ENCODE measurements at places on chromosomes 2 and 18.

DNA sequence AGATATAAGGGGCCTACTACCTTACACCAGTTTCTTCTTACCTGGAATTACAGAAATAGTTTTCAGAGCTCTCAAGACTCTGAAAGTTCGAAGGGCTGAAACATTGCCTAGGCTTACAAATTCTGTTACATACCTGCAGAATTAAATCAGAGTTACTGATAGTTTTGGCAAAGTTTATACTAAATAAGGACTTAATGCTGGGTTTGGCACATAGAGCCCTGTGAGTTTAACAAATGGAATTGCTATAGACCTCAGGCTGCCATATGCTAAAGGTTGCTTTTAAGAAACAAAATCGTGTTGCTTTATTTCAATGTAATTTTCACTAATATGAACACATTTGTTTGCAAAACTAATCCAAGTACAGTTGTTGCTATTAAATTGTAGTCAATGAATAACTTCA, 40.1 kb downstream of the SCN3A start:
- no peak for DNase-seq

GRCh38 chr2:64491426-64491825, 32.7 kb upstream of the AFTPH start:
- no peak for DNase-seq

- peak; percentile 41 for DNase-seq
Measured at GRCh38 chr2:160406591-160407392, 86.8 kb downstream of the RBMS1 start.

DNA sequence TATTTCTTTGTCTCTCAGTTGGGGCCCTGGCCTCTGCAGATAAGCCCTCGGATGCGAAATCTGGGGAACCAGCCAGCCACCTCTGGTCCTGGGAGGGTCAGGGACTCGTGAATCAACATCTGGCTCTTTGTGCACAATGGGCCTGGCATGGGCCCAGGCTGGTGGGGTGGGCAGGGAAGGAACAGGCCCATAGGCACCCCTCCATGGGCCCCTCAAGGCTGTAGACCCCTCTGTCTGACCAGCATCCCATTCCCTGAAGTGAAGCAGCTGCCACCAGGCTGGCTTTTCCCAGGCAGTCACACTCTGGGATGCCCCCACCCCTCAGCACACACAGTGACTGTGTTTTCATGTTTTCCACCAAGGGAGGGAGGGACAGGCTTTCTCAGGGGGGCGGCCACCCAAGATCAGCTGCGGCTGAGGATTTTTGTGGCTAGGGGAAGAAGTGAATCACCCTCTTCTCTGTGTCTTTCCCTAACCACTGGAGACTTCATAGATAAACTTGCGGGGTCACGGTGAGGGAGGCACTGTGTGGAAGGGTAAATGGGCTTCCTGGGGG, 166.0 kb downstream of the AGAP1 start:
- no peak for DNase-seq

- no peak for DNase-seq
Measured at GRCh38 chr2:67646714-67647333, 249.7 kb downstream of the ETAA1 start.

DNA sequence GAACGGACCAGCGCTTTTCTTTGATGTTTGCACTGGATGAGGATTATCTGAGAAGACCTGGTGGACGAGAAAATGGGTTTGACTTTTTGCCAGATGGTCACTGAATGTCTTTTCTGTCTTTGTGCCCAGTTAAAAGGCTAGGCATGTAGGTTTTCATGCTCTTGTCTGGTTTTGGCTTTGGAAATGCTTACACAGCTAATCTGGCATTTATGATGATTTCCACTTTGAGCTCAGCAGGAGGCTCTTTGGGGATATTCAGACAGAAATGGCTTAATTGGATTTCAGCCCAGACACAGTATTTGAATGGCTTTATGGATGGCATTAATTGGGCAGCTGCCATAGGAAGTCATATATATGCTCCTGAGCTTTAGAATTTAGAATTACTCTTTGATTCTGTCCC, 59.6 kb downstream of the NCK2 start:
- no peak for DNase-seq

DNA sequence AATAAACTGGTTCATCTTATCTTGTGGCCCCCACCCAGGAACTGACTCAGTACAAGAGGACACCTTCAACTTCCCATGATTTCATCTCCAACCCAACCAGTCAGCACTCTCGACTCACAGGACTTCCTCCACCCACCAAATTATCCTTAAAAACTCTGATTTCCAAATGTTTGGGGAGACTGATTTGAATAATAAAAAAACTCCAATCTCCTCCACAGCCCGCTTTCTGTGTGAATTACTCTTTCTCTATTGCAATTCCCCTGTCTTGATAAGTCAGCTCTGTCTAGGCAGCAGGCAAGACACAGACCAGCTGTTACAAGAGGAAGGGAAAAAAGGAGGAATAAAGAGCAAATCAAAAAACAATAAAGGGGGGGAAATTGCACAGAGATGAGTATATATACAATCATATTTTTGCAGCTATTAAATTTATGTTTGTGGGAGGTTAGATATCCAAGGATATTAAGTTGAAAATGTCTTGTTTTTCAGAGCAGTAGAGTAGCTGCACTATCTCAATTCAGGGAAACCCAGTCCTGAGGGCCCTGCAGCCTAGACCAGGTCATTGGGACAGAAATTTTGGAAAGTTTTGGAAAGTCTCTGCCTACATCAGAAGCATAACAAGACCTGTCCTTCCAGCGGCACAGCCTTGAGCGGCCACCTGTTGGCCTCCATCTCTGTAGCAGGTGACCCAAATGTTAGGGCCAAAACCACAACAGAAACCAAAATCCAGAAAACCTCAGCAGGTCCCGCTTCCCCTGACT, 32.8 kb upstream of the SIGLEC15 start:
- DNase-seq: no peak

DNA sequence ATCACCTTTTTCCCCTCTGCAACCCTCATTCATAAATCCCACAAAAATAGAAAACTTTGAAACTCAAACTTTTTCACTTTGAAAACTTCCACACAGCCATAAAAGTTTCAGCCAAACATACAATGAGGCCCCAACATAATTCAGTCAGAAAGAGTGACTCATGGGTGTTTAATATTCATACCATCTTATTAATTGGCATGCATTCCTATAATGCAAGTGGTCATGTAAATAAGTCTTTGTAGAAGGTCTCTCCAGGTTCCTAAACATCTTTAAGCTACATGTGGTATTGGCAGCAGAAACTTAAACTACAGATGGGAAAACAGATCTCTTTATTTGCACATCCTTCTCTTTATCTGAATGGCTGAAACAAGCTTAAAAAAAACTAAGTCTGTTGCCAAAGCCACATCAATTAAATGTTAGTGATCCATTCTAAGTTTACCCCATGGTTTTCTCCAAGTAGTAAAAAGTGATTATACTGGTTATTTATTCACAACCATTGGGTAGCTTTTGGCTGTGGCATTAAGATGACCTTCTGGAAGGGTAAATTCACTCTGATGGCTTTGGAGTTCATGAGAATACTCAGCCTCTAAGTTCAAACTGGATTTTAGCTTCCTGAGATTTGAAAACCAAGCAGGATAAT, 70.2 kb upstream of the LYPD1 start:
- no peak for DNase-seq

- DNase-seq: no peak
Measured at GRCh38 chr2:124024561-124025170, 421 bp upstream of the CNTNAP5 start.

- no peak for DNase-seq
Measured at GRCh38 chr2:129296806-129297205, 682.7 kb upstream of the RAB6C start.

GRCh38 chr2:182868054-182868796, 1.8 kb upstream of the FRZB start:
- DNase-seq: no peak

DNA sequence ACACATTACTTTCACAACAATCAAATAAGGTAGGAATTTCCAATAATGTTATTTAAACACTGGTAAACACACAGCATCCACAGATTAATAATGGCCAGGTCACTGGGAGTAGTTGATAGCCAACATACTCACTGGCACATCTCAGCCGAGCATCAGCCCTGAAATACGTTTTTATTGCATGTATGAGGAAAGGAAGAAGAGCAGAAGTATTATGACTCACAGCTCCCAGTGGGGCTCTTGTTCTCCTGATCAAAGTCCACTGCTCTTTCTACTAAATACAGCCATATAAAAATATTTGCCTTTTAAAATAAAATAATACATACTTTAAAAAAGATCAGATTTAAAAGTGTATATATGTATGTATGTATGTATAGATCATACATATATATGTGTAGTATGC, 999.6 kb downstream of the SUCLG1 start:
- DNase-seq: no peak

DNA sequence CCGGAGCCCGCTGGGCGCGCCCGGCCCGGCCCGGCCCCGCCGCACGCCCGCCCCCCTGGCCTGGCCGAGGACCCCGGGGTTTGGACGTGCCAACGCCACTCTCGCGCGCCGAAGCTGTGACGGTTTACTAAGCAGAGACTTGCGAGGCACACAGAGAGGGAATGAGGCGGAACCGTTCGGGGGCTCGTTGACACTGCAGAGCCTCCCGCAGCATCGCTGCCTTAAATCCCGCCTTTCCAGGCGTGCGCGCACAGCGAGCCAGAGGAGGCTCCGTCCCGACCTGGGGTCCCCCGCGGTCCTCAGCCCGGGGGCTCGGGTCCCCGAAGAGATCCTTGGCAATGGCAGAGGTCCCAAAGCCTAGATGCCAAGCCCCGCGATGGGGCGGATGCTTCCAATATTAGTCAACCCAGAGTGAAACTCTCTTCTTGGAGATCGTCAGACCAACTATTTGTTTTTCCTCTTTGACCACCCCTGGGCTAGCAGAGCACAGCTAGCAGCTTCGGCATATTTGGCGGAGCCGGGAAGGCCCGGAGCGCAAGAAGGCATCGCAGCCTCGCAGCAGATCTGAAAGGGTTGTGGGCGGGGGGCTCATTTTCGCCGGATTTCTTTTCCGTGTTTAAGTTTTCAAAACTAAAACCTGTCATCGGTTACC, at the start of gene ZNF385B:
ZNF385B (minus strand) TSS at position 197 of the 652 bp plus-strand sequence.
- no peak for DNase-seq

DNA sequence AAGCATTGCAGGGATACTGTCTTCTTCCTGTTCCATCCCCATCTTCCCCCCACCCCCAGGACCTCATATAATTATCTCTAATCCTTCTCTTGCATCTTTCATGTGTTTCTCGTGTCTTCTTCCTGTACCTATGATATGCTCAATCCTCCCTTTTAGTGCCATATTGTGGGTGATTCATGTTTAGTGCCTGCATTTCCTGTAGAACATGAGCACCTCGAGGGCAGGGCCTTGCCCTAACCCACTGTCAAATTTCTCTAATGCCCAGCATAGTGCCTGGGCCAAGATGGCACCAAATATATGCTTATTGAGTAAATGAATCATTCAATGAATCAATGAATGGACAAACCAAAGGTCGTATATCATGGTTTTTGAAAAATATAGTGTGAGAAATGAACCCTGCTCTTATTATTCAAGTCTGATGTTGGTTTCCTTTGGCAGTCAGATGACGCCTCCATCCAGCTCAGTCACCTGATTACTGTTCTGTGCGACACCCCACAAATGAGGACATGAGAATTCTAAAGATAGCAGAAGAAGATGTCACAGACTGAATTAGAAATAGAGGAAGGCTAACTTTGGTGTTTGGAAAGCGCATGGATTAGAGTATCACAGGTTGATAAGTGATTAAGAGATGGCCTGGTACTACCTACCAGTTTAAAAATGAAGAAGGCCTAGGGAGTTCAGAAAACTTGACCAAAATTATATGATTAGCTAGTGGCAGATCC, 278.4 kb downstream of the PRKCE start:
- no peak for DNase-seq

GRCh38 chr2:72003796-72004195, 143.9 kb downstream of the CYP26B1 start:
- no peak for DNase-seq

DNA sequence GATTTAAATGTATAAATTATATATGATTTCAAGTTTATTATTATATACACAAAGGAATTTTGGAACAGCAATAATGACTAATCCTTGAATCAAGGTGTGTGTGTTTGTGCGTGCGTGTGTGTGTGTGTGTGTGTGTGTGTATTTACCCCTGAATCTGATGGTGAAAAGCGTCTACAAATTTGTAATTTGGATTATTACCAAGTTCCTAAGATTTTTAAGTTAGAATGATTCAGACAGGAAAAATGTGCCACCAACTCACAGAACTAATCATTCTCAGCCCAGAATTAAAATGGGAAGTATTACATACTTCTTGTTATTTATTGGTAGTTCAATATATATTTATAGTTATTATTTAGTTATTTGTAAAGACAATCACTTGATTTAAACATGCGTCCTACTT, 12.3 kb downstream of the CALCRL start:
- DNase-seq: no peak

DNA sequence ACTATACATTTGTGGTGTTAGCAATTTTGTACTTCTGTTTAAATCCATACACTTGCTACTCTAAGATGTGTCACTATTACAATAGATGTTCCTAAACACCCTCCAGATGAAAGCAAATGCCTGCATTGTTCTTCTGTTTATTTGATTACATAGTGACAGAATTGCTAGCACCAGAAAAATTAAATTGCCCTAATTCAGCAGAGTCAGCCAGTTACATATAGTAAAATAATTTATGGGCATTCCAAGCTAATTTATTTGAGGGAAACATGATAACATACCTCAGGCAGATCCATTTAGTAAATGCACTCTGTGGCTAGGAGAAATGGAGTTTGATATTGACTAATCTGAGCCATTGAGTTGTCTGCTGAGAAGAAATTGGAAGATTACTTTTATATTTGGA, 347.1 kb upstream of the FSIP2 start:
- DNase-seq: no peak

DNA sequence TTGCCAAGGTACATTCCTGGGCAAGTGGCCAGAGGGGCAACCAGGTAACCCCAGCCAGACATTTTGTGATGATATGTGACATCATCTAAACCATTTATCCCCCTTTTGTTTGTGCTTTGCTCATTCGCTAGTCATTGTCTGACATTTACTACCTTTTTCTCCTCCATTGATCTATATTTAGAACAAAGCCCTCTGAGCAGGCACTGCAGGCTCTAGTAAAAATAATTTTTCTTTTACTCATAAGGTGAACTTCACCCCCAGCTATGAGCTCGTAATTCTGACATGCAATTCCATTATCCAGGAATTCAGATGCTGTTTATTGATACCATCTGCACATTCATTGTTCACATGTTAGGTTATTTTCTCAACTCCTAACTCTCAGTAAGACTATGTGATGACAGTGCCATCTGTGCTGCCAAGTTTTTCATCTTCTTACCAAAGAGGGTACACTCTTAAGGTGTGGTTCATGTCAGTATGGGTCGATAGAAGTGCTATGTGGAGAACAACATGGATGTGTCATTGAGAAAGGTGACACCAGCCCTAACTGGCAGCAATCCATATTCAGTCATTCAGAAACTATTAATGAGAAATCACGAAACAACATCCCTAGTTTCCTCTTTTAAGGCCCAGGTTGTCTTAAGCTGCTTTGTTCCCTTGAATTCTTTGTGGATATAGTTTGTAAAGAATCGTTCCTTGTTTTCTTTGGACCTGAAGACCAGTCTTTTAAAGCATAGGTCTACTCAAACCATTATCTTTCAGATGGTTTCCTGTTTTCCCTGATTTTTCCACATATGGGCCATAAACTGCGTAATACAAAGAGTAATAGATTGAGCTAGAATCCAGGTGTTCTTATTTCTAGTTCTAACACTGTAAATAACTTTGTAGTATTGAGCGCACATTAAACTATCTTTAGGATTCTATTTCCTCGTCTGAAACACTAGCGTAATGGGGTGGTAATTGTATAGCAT, 978.1 kb upstream of the CDH2 start:
- no peak for DNase-seq
